ENCODE measurements at places on chromosomes 2 and 18.

- DNase-seq: no peak
Measured at GRCh38 chr2:70385966-70386595, 84.2 kb upstream of the FAM136A start.

GRCh38 chr2:16238001-16238761 is 297.8 kb downstream of the MYCN start:
- DNase-seq: no peak

GRCh38 chr2:154704991-154705390 is 6.5 kb downstream of the KCNJ3 start:
- DNase-seq: no peak

GRCh38 chr18:10374636-10375293 is 79.7 kb upstream of the APCDD1 start:
- DNase-seq: no peak

- DNase-seq: no peak
Measured at GRCh38 chr2:58553937-58554336, 312.8 kb upstream of the FANCL start.

DNA sequence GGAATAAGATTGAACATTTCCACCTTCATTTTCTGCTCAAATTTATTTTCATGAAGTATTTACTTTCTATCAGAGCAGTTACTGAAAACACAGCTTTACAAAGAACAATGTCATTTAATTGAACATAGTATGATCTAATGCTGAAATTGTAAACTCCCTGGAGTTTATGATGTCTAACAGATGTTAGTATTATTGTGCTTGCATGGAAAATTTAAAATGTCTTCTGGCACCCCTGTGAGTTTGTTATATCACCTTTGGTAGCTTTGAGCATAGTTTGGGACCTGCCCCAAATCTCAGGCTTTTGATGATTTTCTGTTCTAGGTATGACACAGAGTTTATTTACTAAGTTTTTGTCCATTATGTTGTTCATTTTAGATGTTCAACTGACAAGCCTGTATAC is 28.1 kb downstream of the FAM171B start:
- no peak for DNase-seq

GRCh38 chr2:138652378-138652777 is 127.8 kb downstream of the NXPH2 start:
- DNase-seq: no peak

- DNase-seq: no peak
Measured at GRCh38 chr2:43203373-43203772, 23.0 kb downstream of the ZFP36L2 start.

- DNase-seq: no peak
Measured at GRCh38 chr18:24924066-24924716, 427.8 kb downstream of the ZNF521 start.

- no peak for DNase-seq
Measured at GRCh38 chr18:8948471-8949149, 153.9 kb upstream of the NDUFV2 start.

DNA sequence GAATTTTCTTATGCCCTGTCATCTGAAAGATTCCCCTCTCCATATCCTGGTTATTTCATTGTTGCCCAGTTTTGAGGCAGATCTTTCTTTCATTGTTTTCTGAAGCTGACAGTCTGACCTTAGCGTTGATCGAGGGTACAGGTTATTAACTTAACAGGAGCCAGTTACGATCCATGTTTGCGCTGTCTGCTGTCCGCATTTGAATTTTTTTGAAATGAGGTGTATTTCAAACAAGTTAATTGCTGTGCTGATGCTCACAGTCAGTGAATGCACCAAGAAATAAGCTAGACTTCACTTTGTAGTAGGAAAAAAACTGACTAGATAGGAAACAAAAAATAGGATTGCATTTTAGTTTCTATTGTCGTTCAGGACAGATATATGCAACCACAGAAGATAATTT is 34.8 kb upstream of the SPAG16 start:
- no peak for DNase-seq

DNA sequence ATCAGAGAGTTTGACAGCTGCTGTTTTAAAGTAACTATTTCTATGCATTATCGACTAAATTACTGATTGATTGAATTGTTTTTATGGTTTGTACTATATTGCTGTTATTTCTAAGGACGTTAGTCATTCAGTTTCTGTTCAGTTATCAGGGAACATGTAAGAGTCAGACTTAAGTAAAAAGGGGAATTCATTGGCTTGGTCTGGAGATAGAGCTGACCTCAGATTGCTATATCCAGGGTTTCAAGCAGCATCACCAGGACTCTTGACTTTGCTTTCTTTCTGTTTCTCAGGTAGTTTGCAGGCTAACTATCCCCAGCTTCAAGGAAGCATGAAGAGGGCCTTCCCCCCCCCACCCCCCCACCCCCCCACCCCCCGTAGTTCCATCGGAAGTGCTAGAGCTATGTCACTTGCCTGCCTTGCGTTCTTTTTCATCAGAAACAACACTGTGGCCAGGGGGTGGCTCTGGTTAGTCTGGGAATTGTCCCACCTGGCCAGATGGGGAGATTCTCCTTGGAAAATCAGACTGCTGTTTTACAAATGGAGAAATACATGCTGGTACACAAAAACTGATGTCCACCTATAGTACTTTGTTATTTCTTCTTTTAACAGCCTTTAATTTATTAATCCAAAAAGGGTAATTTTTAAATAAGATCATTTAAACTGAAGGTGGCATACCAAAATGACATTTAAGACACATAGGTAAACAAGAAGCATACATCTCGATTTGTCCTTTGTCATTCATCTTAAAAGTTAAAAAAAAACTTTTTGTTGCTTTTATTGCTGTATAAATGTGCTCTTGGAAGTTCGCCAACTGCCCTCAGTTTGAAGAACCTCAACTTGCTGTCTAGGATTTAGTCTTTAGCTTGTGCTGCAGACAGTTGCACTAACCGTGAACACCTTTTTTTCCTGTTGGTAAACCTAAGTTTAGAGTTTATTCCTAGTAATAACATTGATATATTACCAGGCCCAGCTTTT is 9.4 kb downstream of the SMAD4 start:
- no peak for DNase-seq

GRCh38 chr2:165901620-165902298 is 51.8 kb downstream of the TTC21B start:
- DNase-seq: no peak

GRCh38 chr2:97758131-97758705 is 44.8 kb downstream of the ZAP70 start:
- DNase-seq: no peak

- DNase-seq: no peak
Measured at GRCh38 chr2:234913208-234913626, 38.6 kb upstream of the SH3BP4 start.

All from KG1 (cell line).